ENCODE measurements at places on chromosomes 5 and 9.
A peak's percentile ranks its signal among the peaks of the same experiment; 100 is the strongest.

GRCh38 chr5:119028575-119028974 is 40.2 kb upstream of the DTWD2 start:
- no peak for DNase-seq

DNA sequence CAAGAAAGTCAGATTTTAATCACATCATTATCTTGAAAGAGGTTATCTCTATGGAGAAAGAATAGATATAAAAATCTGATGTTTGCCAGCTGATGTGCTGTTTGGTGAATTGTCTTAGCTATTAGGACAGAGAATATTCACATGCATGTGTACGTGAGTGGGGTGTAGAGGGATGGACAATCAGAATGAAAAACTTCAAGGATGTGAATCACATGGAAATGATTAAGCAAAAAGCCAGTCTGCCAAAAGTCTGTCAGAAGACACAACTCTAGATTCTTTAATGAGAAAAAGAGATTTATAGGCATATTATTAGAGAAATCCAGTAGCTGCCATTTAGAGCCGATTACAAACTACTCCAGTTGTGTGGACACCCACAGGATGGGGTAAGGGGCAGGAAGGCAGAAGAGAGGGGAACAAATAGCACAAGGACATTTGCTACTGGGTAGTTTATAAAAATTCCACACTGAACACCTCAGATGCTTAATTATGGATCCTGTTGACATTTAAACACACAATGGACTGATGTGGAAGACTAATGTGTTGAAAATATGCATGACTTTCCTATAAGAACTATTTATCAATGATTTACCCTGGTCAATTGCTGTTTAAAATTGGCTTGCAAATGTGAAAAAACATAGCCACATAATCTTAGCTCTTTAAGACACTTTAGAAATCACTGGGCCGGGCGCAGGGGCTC is 127.4 kb downstream of the PTTG1 start:
- no peak for DNase-seq

DNA sequence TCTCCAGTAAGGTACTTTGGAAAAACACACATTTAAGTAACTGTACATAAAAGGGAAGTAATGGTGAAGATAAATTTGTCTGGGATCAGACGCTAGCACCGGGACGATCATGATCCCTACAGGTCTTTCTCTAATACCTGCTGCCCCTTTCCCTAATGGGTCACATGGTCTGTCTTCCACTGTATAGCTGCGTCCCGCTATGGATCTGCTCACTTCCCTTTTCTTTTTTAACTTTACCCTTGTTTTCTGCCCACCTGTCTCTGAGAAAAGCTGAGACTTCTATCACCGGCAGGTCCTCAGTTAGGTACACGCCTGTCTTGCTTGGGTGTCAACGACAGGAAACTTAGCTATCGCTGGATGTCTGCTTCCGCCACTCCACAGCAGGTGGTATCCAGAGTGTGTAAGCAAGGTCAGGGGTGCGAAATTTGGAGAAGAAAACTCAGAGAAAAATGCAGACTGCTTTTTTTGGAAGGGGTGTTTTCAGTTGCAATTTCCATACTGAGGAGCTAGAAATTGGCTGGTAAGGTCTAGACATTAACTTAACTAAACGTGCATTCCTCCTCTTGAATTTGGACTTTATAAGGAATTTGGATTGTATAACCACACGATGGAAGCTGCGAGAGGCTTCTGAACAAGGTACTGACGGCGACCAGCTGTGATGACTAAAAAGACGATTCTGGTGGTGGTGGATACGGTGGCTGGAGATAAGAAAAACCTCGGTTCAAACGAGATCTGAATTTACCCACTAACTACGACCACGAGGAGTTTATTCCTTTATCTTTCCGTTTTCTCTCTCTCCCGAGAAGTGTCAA is 1.1 kb upstream of the ICE1 start:
- no peak for DNase-seq

DNA sequence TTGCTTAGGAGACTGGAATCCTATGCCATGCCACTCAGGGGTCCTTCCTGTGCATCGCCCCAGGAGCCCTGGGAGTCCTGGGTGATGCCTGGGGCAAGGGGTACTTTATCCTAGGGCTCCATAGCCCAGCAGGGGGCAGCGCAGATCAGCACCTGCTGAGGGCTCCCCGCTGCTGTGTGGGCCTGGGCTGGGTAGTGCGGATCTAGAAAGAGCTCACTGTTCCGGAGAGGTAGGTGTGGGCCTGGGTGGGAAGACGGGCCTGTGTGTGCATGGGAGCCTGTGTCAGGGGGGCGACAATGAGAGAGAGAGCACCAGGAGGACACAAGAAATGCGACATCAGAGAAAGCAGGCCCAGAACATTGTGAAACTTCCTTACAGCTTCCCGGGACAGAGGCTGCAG is 11.4 kb upstream of the DAB2IP start:
- peak; percentile 30 for DNase-seq

DNA sequence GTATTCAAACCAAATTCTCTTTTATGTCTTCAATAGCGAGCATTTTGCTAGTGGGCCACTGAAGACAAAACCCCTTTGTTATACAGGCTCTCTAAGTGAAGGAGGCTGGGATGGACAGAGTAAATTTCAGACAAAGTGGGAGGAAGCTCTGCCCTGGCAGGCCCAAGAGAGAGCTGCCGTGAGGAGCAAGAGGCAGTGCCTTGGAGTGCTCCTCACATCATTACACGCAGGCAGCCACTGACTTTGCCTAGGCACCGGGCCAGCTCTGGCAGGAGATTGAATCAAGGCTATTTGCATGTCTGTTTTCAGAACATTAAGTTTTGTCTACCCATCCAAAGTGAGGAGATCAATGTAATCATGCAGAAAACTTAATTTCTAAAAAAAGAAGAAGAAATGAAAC is 167.7 kb downstream of the CCDC192 start:
- no peak for DNase-seq

DNA sequence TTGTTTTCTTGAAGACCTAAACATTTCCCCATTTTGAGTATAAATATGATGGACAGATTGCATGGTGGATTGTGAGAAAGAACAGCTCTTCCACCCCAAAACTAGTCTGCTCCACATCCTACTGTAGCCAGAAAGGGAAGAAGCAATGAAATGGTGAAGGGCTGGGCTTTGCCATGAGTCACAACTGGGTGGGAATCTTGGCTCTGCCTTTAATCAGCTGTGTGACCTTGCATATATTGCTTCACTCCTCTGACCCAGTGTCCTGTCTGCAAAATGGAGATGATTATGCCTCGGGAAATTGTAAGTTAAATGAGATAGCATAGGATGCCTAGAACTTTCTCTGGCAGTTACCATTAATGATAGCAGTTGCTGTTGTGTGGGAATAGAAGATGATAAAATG is 101.9 kb downstream of the PDE8B start:
- no peak for DNase-seq

DNA sequence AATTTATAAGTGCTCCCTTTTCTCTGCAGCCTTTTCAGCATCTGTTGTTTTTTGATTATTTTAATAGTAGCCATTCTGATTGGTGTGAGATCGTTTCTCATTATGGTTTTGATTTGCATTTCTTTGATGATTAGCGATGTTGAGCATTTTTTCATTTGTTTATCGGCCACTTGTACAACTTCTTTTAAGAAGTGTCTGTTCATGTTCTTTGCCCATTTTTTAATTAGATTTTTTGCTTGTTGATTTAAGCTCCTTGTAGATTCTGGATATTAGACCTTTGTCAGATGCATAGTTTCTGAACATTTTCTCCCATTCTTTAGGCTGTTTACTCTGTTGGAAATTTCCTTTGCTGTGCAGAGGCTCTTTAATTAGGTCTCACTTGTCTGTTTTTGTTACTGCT is 46.3 kb downstream of the FYB1 start:
- no peak for DNase-seq

DNA sequence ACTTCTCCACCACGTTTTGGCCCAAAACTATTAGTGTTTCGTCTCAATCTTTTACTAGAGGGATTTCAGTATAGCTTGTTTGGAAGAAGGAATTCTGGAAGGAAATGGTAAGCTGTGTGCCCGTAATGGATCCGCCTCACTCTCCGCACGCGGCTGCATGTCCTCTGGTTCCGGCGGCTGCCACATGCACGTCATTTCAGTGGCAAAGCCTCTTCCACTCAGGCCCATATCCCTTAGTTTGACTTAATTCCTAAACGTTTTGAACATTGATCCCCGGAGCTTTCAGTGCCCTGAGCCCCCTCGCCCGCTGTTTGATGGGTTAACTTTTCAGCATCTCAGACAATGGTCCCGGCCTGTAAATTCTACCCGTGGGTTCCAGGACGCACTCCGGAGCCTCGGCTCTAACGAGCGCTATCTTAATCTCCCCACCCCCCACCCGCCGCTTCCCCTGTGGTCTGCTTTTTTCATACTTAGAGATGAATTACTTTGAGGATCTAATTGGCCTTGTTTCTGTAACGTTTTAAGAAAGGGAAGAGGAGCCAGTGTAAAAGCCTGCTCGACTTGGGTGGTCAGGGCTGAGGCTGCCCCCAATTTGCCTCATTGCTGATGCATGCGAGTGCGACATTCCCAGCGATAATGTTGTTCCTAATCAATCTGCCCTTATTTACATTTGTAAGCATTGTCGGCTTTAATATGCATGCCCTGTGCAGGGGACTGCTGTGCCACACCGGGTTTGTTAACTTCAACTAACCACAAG is 4.6 kb downstream of the PTCH1 start:
- DNase-seq, result no peak

DNA sequence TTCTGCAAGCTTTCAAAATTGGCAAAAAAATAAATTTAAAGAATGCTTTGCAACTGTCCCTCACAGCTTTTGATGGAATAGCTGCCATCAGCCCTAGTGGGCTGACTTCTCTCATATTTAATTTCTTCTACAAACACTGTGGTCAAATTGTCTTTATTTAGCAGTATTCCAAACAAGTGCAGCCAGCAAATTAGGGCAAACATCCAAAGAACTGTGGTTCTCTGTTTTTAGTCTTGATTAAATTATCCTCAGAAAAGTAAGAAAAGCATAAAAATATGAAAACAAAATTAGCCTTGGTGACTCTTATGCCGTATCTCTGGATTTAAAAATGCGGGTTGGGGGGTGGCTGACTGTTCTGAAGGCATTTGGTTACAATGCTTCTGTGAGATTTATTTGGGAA is 95.8 kb upstream of the RETREG1 start:
- DNase-seq, result no peak

DNA sequence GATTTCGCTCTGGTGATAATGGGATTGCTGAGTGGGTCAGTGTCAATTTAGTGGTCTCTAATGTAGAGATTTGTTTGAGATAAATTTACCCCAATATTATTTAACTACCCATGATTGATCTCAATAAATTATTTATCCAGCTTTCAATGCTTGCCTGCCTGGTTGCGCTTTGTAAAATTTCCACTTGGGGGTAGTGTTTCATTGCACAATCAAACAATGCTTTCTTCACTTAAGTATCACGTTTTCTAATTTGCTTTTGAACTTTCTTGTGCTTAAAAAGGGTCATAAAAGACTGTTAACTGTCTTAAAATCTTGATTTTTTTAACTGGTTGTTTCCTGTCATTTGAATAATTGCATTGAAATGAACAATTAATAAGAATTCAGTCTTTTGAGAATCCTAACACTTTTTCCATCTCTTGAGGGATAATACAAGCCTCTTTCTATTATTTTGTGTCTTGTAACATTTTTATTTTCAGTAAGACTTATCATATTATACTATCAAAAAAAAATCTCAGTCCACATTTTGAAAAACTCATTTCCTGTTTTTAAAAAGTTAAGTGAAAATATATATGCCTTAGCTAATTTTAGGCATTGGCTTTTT is 18.7 kb downstream of the HSD17B4 start:
- DNase-seq, result no peak

GRCh38 chr5:53425687-53426511 is 54.5 kb upstream of the FST start:
- DNase-seq, result no peak

DNA sequence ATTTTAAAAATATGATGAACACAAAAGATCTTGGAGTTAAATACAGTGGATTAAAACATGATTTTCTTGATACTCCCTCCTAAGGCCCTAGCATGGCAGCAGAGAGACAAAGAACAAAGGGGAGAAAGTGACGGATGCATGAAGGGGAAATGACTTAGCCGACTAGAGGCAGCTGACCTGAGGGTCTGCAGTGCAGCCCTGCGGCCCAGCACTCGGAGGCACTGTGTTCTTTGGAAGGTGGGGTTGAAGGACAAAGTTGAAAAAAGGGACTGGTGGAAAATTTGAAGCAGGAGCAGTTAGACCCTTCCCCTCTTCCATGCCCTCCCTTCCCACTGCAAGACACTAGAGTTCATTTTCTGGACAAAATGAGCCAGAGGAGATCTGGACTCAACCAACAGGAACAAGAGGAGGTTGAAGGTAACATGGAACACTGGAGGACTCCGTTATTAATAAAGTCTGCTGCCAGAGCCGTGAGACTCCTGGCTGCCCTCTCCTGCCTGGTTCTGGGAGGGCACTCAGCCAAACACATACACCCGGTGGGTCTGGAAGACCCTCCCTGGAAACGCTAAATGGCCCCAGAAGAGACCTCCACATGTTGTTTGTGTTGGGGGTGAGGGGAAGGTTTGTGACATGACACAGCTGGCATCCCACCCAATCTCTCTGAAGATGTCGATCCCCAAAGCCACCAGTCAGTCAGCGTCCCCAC is 98.1 kb downstream of the JMY start:
- DNase-seq, result no peak

DNA sequence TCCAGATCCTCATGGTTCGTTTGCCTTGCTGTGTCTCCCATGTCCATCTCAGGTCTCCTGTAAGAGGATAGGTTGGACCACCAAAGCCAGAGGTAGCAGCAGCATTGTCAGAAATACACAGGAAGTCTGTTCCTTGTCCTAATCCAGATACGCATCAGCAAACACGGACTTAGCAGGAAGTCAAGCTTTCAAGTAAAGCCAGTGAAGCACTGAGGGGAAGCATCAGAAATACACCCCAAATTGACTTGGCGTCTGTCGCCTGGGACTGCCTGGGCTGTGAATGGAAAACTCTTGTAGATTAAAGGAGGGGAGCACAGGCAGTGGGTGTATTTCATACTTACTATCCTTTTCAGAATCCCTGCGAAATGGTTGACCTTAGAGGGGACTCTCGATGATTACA is 171.3 kb downstream of the PSAT1 start:
- no peak for DNase-seq

DNA sequence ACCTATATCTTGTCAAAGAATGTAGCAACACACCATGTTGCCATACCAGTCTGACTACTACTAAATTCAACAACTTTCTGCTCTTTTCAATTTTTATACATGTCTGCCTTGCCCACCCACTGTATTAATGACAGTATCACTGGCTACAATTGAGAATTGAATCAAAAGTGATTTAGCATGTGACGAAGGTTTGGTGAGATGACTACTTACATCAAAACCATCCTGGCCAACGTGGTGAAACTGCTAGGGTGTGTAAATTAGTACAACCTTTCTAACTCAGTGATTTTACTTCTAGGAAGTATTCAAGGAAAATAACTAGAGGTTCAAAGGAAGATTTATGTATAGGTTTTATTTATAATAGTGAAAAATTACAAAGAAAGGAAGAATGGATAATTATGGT is 109.8 kb downstream of the UNC13B start:
- DNase-seq, result no peak

GRCh38 chr5:51392689-51393199 is 9.5 kb downstream of the ISL1 start:
- no peak for DNase-seq

All from NCI-H1694 treated with DMSO at 0.1 percent for 48 hours (cell line).